Posterior cingulate gyrus (tissue), 11 donors: ENCODE measurements at places on chromosomes 4 and X.

DNA sequence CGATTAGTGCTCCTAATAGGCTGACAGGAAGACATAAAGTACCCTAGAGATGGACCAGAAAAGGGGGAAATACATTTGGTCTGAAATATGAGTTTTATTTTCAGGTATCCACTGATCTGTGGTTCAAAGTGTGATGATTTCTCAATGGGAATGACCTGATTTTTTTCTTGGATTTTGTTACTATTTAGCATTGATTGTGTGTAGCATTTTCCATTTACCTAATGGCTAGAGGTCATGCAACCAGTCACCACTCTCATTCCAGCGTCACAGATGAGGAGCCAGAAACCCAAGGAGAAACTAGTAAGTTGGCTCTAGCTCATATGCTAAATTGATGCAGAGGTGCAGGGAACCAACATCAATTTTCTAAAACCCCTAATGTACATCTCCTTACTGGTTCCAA is 118.1 kb downstream of the IL1RAPL2 start:
- DNase-seq: no peak

DNA sequence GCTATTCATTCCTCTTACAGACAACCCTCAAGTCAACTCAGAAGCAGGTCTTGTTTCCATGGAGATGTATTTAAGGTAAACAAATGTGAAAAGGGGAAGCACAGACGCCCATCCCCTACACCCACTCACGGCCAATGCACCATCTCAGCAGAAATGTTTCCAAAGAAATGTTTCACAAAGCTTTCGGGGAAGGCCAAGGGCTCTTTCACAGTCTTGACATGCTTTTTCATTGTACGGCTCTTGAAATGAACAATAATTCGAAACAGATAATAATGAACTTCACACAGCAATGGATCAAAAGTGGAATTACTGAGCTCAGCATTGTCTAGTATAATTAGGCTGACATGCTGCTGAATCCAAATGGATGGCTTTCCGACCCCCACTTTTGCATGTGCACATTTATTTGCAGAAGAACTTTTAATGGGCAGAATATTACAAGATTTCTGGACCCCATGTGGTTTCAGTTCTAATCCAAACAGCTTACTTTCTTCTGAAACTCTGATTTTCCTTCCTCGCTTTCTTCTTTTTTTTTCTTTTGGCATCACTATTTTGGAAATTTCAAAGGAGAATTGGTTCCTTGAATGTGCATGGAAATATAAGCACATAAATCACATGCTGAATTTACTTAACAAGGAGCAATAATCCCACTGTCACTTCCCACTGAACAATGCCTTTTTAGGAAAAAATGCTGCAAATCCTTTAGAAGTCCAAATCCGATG is 160.9 kb downstream of the SMIM20 start:
- DNase-seq: no peak

- DNase-seq: no peak
Observed at GRCh38 chrX:136061286-136061685, 76.1 kb downstream of the SLC9A6 start.

DNA sequence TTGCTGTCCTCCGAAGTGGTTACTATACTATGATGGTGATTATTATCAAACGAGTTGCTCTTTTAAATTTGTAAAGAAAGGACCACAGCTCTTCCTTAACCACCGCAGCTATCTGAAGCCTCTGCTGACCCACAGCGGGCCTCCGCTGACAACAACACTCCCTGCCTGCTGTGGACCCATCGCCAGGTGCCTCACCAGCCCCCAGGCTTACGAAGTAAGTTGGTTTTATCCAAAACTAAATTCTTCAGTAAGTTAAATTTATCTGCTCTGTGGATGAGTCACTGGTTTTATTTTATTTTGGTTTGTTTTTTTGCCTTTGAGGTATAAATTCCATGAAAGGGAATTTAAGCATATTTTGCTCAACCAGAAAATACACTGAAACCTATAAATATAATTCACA is 54.7 kb downstream of the SLC9A6 start:
- DNase-seq: no peak

DNA sequence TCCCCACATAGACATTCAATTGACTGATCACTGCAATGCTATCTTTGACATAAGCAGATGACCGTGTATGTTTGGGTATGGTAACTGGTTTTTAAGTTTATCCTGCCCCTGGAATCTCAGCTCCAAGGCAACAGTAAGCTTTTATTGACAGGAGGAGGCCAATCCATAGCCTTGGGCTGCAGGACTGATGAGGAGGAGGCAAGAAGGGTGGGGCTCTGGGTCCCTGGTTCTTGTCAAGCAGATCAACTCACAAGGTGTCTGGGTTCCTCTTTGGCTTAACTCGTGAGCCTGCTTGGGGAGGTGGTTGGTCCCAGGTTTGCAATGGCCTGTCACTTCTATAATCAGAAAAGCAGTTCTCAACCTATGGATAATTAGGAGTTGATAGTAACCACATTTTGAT is 113.2 kb upstream of the STX18 start:
- no peak for DNase-seq

DNA sequence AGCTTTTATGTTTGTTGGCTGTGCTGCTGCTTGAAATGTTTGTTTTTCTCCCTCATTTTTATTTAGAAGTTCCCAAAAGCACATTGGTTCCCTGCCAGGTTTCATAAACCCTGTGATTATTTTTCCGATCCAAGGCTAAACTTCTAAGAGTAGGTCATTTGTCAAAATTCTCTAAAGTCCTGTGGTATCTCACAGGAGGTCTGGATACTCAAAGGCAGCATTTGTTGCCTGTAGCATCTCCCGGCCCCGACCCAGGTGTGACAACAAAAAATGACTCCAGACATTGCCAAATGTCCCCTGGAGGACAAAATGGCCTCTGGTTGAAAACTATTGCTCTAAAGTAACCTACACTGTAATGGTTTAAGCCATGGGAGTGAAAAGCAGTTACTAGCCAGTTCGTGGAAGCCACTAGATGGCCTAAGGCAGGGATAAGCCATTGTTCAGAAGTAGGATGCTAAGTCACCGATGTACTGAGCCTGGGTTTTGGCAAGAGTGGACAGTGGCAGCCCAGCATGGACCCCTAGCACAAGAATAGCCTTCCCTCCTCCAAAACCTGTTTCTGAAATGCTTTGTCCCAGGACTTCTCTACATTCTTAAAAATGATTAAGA is 256.1 kb downstream of the THOC2 start:
- no peak for DNase-seq

DNA sequence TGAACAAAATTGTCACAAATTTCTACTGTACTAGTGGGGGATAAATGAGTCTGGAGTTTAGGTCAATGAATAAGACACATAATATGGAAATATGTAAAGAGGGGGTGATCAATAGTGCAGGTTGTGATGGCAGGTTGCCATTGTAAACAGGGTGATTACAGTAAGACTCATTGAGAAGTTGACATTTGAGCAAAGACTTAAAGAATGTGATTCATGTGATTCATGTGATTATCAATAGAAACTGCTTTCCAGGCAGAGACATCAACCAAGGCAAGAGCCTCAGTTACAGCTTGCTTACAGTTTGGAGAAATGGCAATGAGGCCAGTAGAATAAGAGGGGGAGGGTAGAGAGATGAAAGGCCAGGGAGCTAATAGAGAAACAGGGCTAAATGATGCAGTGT is 45.8 kb upstream of the GIMD1 start:
- DNase-seq: no peak
